Ecto neural progenitor cell (in vitro differentiated cells): ENCODE measurements at places on chromosomes 12 and 14.

- DNase-seq = peak; percentile 53
Observed at GRCh38 chr14:104134061-104134965, 4.1 kb upstream of the KIF26A start.

DNA sequence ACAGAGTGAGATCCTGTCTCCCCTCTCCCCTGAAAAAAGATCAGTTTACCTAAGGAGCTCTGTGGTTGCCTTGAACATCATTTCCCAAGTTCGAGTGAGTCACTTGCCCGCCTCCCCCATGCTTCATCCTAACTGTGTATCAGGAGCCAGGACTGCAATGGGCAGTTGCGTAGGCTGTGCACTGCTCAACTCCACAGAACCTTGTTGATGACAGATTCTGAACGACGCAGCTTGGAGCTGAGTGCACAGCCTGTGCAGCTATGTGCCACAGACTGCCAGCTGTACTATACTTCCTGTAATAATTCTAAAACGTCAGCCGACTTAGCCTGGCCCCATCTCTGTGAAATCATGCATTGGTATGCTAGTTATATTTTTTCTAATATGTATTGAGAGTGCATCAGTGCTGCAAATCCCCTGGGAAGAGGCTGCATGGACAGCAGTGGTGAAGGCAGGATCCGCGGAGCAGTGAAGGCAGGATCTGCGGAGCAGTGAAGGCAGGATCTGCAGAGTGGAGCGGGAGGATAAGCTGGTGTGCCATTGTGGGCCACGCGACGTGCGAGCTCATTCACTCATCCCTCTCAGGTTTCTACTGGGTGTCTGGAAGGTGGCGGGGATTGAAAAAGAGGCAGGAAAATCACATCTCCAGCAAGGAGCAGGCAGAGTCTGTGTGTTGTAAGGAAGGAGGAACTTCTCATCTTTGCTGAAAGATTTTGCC lies 80.8 kb downstream of the GALNT9 start:
- no peak for DNase-seq

GRCh38 chr14:102691763-102692162 lies 85.5 kb upstream of the TRAF3 start:
- DNase-seq = no peak

DNA sequence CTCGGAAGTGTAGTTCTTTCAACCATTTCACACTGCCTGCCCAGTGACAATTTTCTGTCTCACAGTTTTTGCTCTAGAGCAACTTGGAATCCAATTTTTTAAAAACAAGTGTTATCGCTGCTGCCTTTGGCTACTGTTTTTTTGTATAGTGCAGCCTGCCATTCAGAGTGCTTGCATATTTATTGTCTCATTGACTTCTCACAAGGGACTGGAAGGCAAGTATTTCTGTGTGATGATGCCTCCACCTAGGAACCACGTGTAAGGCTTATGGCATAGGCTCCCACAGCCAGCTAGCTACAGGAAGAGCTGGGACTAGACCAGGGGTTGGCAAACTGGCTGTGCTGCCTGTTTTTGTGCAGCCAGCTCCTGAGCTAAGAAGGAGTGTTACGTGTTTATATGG lies 903 bp downstream of the PARPBP start:
- no peak for DNase-seq

GRCh38 chr14:50615056-50615455 lies 53.0 kb downstream of the SAV1 start:
- no peak for DNase-seq

DNA sequence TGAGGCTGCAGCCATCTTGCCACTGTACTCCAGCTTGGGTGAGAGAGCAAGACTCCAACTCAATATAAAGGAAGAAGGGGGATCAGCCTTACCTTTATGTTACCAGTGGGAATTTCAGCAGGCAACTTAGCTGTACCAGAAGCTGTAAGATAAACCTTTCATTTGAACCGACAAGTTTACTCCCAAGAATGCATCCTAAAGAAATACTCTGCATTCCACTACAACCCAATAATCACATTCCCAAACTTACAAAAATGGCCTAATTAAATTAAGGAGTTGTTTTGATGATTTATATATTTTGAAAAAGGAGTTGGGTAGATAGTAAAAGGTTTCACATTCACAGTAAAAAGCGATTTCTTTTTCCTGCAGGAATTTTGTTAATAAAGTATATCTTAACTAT lies 241.4 kb downstream of the TTC8 start:
- DNase-seq = no peak

GRCh38 chr14:61860294-61860918 lies 98.2 kb downstream of the SNAPC1 start:
- DNase-seq = no peak
